ENCODE measurements at places on chromosomes 12 and 14.

DNA sequence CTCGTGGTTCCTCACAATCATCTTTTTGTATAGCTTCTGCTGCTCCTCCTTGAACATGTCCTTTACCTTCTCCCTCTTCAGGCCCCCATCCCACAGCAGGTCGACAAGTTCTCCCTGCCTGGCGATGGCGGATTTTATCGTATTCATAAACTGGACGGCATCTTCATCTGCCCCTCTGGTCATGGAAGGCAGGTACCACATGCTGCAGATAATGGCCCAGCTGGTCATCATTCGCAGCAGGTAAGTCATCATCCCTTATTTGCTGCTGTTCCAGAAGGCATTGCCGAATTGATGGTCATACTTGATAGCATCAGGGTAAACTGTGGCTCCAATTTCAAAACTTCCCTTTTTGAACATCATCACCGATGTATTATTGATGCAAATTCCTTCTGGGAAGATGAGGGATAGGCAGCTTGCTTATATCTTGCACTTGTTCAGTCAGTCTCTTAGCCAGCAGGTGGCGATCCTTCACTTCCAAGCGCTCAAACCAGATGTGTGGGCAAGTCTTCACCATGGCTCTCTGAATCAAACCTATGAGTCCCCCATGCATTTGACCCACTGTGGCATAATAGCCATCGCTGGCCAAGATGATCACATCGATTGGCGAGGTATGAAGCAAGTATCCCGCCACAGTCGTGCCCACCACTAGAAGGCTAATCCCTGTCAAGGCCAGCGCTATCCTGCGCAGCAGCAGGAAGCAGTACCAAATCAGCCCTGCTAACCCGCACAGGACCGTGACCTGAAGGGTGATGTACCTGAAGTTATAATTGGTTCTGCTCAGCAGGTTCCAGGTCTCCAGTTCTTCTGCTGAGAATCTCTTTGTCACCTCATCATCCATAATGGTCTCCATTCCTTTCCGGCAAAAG lies 381.5 kb upstream of the STXBP6 start:
- H3K27ac ChIP-seq: no peak overlapping the region
- H3K4me3 ChIP-seq: no peak overlapping the region
- H3K36me3 ChIP-seq: no peaks in the 10 kb centered on the region
- no peaks in the 10 kb centered on the region for H3K4me1 ChIP-seq
- no peak for DNase-seq

- peak; percentile 23 for DNase-seq
- peaks cover 3% of the 10 kb centered on the region for H3K4me1 ChIP-seq
- no peak overlapping the region for H3K4me3 ChIP-seq
- H3K27me3 ChIP-seq: no peaks in the 10 kb centered on the region
- H3K36me3 ChIP-seq: no peaks in the 10 kb centered on the region
Measured at GRCh38 chr12:1272142-1272541, 281.1 kb downstream of the ERC1 start.

DNA sequence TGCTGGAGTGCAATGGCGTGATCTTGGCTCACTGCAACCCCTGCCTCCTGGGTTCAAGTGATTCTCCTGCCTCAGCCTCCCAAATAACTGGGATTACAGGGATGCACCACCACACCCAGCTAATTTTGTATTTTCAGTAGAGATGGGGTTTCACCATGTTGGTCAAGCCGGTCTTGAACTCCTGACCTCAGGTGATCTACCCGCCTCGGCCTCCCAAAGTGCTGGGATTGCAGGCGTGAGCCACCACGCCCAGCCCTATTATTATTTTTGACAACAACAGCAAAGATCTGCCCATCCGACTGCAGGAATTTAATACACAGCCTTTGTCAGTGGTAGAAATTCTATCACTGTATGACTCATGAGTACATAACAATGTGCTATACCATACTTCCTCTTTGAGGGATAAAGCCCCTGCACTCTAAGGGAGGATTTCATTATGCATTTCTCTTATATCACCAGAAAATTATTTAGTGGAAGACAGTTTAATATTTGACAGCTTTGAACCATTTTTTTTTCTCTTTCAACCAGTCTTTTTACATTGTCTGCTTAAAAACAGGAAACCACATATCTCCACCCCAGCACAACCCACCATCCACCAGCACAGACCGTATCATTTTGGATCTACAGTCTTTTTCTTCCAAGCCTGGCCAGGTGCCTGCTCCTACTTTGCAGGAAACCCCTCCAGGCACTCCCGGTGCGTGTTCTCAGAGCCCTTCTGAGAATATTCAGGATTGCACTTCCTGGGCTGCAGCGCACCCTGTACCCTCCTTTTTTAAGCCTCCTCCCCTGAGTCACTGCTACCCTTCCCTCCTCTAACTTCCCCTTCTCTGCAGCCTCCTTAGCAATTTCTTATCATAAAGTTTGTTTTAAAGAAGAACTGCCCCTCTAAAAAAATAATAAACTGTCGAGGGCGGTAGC lies 594 bp downstream of the ARHGDIB start:
- peak; percentile 38 for DNase-seq
- peak overlapping the region; percentile 91 for H3K4me3 ChIP-seq
- H3K27ac ChIP-seq: peak overlapping the region; percentile 95
- peaks cover 9% of the 10 kb centered on the region for H3K36me3 ChIP-seq

GRCh38 chr12:18146363-18146762 lies 56.4 kb upstream of the RERGL start:
- no peak overlapping the region for H3K27ac ChIP-seq
- H3K27me3 ChIP-seq: no peaks in the 10 kb centered on the region
- no peaks in the 10 kb centered on the region for H3K4me1 ChIP-seq

DNA sequence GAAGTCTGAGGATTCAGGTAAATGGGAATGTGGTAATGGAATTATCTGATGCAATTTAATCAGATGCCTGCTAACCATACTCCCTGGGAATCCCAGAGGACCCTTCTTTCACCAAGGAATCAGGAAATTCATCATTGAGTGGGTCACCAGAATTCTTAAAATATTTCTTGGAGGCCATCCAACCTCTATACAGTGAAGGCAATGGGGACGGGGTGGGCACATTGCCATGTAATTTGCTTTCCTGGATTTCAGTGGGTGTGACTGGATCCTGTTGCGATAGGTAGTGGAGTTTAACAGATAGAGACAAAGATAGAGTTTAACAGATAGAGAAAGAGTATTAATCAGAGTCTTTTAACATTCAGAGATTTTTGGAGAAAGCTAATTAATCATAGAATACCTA lies 394.4 kb downstream of the DAD1 start:
- H3K27ac ChIP-seq: no peak overlapping the region
- DNase-seq: no peak
- H3K4me1 ChIP-seq: no peaks in the 10 kb centered on the region
- no peaks in the 10 kb centered on the region for H3K27me3 ChIP-seq
- H3K36me3 ChIP-seq: no peaks in the 10 kb centered on the region

- H3K4me3 ChIP-seq: no peak overlapping the region
- no peak overlapping the region for H3K27ac ChIP-seq
- no peaks in the 10 kb centered on the region for H3K27me3 ChIP-seq
- no peak for DNase-seq
- peaks cover 15% of the 10 kb centered on the region for H3K4me1 ChIP-seq
Measured at GRCh38 chr12:48940181-48940580, 14.9 kb upstream of the FKBP11 start.

GRCh38 chr14:53858345-53858684 lies 98.3 kb downstream of the BMP4 start:
- no peak overlapping the region for H3K4me3 ChIP-seq
- no peaks in the 10 kb centered on the region for H3K27me3 ChIP-seq
- H3K36me3 ChIP-seq: no peaks in the 10 kb centered on the region
- no peaks in the 10 kb centered on the region for H3K4me1 ChIP-seq

- H3K4me1 ChIP-seq: peaks cover 9% of the 10 kb centered on the region
- no peaks in the 10 kb centered on the region for H3K27me3 ChIP-seq
- no peak overlapping the region for H3K4me3 ChIP-seq
- no peak for DNase-seq
Measured at GRCh38 chr12:6420364-6420763, 24.4 kb upstream of the CD27 start.

- no peaks in the 10 kb centered on the region for H3K27me3 ChIP-seq
- H3K4me1 ChIP-seq: no peaks in the 10 kb centered on the region
- no peaks in the 10 kb centered on the region for H3K36me3 ChIP-seq
- no peak for DNase-seq
Measured at GRCh38 chr12:119036878-119037825, 55.8 kb downstream of the SRRM4 start.

GRCh38 chr12:6810758-6811157 lies 10.9 kb upstream of the GPR162 start:
- DNase-seq: no peak
- no peaks in the 10 kb centered on the region for H3K36me3 ChIP-seq
- no peaks in the 10 kb centered on the region for H3K4me1 ChIP-seq
- no peaks in the 10 kb centered on the region for H3K27me3 ChIP-seq
- no peak overlapping the region for H3K27ac ChIP-seq

- H3K36me3 ChIP-seq: no peaks in the 10 kb centered on the region
- no peaks in the 10 kb centered on the region for H3K27me3 ChIP-seq
- peaks cover 19% of the 10 kb centered on the region for H3K4me1 ChIP-seq
- peak within 1 kb of the TSS; percentile 82 for H3K27ac ChIP-seq
- H3K4me3 ChIP-seq: peak within 1 kb of the TSS; percentile 58
- DNase-seq: peak; percentile 99
Measured at GRCh38 chr12:3872800-3873636, at the start of gene PARP11. Gene PARP11 (minus strand): TSS chr12:3873399. CDS start chr12:3873229, 170 bp downstream.

- H3K4me1 ChIP-seq: peaks cover 50% of the 10 kb centered on the region
- H3K4me3 ChIP-seq: no peak overlapping the region
- no peak for DNase-seq
- H3K27me3 ChIP-seq: no peaks in the 10 kb centered on the region
Measured at GRCh38 chr14:95481391-95482022, 34.9 kb downstream of the SYNE3 start.

- H3K4me3 ChIP-seq: no peak overlapping the region
- no peak overlapping the region for H3K27ac ChIP-seq
- no peaks in the 10 kb centered on the region for H3K27me3 ChIP-seq
- no peak for DNase-seq
Measured at GRCh38 chr14:87617079-87617478, 375.9 kb downstream of the GALC start.

DNA sequence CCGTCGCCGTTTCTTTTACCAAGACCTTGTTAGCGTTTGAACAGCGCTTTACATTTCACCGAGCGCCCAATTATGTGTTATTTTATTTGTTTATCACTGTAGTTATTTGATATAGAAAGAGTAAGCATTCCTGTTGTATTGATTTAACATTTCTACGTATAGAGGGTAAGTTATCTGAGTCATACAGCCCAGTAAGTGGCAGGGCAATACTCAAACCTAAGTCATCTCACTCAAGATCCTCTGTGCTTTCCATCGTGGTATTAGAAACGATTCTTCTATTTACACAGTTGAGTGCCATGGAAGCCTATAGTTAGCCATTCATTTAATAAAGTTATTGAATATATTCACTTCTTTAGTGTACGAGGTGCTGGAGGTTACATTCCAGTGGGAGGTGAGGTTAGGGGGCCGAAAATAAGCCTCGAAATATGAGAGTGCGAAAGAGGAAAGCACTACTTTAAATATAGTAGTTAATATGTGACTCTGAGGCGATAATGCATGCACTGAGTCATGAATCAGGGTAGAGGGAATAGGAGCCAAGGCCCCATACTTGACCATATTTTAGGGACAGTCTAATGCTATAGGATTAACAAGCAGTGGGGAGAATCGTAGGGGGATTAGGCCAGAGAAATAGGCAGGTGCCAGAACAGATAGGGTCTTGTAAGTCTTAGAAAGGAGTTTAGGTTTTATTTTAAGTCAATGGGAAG lies 629 bp downstream of the RAD51AP1 start:
- peak overlapping the region; percentile 58 for H3K4me3 ChIP-seq
- H3K27ac ChIP-seq: no peak overlapping the region
- no peaks in the 10 kb centered on the region for H3K27me3 ChIP-seq
- DNase-seq: no peak
- peaks cover 6% of the 10 kb centered on the region for H3K36me3 ChIP-seq

DNA sequence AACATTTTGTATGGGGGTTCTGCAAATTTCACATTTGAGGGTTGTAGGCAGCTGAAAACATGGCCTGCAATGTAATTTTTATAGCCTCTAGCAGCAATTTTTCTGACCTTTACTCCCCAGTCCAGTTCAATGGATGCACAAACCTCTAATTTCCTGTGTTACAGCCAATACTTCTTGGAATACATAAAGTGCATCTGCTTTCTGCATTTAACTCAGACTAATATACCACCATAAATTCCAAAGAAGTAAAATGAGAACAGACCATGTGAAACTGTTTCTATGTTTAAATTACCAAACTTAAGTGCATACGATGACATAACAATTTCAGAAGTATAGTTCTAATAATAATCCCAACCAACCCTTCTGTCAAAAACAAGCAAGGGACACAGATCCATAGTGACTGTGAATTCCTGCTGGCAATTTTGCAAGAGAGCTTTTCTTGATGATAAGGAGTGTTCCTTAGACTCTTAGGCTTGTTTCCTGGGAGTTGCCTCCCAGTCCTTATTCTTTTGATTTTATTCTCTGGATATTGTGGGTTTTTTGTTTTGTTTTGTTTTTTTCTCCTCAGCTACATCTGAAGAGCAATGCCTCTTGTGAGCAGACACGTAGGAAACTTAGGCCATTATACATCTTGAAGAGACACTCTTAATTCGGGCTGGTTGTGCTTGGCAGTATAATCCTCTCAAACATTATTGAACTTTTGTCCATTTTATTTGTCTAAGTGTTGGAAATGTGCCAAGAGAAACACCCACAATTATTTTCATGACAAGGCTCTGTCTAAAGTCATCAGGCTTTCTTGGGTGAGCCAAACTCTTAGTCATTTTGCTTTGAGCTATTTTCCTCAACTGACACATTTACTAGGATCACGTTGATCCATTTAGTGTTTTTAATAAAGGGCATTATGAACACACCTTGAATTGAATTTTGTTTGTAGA lies 51.3 kb upstream of the RERGL start:
- no peak overlapping the region for H3K27ac ChIP-seq
- no peaks in the 10 kb centered on the region for H3K36me3 ChIP-seq
- no peak overlapping the region for H3K4me3 ChIP-seq
